ENCODE measurements at places on chromosomes 3 and 15. TPM values are rescaled to one million over a fixed set of nuclear protein-coding genes. Genes with fewer than 3 reads are reported as not detected.
A peak's percentile ranks its signal among the peaks of the same experiment; 100 is the strongest.

The ECE2 gene
- total RNA-seq, result not detected

The FGD5 gene
- total RNA-seq, result 84.3 TPM

The STRIT1 gene
- total RNA-seq, result not detected

The CPLX3 gene
- total RNA-seq, result not detected

The LRTM1 gene
- total RNA-seq, result not detected

The LSM3 gene
- total RNA-seq, result 8.8 TPM

The CCDC191 gene
- total RNA-seq, result 1.3 TPM

The FMN1 gene
- 0.04 TPM for total RNA-seq

GRCh38 chr3:45188719-45189659 lies 37.1 kb downstream of the TMEM158 start:
- no peak for DNase-seq

DNA sequence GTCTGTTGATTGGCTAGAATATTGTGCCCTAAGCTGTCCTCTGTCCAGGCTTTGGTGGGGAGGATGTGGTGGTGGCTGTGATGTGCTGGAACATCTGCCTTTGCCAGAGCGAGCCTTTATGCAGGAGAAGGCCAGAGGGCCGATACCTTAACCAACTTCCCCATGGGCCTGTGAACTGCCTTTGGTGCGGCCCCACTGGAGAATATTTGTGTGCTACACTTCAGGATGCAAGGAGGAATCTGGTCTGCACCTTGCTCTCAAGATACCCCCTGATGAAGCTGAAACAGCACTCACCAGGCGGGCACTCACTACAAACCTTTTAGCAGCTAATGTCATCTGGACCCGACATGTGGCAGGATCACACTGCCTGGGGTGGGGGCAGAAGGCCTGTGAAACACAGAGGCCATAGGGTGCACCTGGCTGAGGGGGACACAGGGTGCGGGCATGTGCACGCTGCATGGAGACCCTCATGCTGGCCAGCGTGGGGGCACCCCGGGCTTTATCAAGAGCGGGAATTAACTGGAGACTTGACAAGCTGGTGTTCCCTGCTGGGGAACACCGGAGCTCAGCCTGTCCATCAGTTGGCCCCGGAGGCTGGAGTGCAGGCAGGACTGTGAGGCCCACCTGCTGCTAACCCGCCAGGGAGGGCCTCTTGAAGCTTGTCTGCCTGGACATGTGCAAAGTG lies 16.4 kb downstream of the PRR23E start:
- no peak for DNase-seq

GRCh38 chr3:195800240-195800639 lies 11.5 kb downstream of the MUC4 start:
- no peak for DNase-seq

- DNase-seq, result no peak
These were observed 583.8 kb upstream of the ZNF717 start for GRCh38 chr3:76369170-76369569.

GRCh38 chr15:74384881-74385643 lies 17.6 kb upstream of the CYP11A1 start:
- DNase-seq, result no peak

- no peak for DNase-seq
These were observed 81.5 kb downstream of the CHST2 start for GRCh38 chr3:143201045-143201444.

DNA sequence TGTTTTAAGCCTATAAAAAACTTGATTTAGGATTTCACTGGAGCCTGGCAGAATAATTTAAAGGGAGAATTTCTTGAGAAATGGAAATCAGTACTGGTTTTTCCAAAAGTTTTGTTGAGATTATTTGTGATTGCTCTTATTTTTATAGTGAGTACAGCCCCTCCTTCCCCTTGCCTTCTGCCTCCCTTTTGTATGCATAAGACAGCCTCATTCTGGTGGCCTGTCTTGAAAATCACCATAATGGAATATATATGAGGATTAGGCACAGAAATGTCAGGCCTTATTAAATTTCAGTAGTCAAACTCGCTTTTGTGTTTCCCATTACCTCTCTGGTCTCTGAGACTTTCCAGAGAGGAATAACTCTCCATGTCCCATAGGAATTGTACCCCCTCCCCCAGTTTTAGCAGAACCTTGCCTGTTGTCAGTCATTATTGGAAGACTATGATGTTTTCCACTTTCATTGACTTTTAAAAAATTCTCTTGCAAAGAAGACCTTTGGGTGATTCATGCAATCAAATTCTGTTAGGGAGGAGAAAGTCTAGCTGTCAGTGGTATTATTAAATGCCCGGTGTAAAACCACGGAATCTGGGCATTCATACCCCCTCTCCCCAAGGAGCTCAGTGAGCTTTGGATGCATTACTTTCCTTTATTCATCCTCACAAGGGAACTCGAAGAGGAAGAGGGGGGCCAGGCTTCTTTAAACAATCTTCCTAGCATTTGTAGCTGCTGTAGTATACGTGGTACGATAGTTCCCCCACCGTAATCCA lies 171.6 kb upstream of the TSC22D2 start:
- no peak for DNase-seq

- DNase-seq, result no peak
These were observed 682.5 kb downstream of the NR2F2 start for GRCh38 chr15:97012986-97013385.

GRCh38 chr3:126932188-126932931 lies 50.6 kb upstream of the PLXNA1 start:
- peak; percentile 33 for DNase-seq

DNA sequence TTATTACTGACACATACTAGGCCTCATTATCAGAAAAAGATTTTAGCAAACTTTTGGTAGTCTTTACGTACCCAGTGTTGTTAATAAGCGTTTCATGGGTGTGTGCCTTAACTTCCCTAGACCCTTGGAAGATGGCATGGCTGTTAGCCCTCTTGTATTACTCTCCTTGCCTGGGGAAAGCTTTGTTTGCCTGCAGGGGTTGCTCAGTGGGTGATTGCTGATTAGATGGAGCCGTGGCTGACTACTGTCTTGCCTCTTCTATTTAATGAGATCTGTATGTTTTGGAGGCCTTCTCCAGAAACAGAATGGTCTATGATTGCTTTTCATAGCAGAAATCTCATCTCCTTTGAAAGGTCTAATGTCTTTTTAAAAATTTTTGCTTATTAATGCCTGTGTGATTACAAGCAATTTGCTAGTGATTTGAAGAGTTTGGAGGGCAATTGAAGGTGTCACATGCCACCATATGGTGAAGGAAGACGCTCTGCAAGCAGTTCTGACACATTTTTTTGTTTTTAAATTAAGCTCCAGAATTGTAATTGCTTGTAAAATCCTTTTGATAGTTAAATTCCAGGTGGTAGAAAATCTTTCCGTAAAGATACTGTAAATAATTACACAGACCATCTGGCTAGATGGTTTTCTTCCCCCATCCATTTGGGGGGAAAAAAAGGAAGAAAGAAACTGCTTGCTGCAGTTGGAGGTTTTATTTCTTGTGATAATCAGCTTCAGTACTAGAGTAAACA lies 11.4 kb upstream of the C3orf20 start:
- no peak for DNase-seq

Measured in pulmonary artery endothelial cell (primary cell).